ENCODE measurements at places on chromosomes 2 and 18.

DNA sequence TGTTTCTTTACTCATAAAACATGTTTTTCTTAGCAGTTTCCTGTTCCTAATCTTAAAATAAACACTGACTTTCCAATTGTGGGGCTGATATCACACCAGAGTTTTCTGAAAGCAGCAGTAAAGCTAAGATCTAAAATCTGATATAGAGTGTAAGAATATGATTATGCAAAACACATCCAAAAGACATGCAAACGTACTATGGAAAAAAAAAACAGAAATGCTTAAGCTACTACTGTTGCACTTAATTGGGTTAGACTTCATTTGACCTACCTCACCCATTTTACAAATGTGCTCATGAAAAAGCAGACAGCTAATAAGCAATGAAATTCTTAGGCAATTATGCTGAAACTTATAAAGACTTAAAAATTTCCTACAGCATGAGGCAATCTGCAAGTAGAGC is 10.5 kb downstream of the CYTIP start:
- no peak for DNase-seq

GRCh38 chr2:136051001-136051724 is 65.7 kb upstream of the DARS1 start:
- no peak for DNase-seq

DNA sequence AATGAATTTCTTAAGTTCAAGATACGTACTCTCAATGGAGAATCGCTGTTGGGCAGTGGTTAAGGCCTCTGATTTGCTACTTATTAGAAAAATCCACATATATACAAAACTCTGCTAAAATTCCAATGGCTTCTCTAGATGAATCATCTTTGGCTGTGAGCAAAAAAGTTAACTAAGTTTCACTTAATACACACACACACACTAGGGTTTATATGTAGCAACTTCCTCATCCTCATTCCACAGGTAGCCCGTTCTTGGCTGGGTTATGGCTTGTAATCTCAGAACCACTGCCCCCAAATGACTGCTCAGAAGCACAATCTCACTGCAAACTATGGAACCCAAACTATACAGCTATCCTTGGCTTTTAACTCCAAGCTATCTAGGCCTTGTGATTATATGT is 99.7 kb downstream of the SMAD2 start:
- no peak for DNase-seq

DNA sequence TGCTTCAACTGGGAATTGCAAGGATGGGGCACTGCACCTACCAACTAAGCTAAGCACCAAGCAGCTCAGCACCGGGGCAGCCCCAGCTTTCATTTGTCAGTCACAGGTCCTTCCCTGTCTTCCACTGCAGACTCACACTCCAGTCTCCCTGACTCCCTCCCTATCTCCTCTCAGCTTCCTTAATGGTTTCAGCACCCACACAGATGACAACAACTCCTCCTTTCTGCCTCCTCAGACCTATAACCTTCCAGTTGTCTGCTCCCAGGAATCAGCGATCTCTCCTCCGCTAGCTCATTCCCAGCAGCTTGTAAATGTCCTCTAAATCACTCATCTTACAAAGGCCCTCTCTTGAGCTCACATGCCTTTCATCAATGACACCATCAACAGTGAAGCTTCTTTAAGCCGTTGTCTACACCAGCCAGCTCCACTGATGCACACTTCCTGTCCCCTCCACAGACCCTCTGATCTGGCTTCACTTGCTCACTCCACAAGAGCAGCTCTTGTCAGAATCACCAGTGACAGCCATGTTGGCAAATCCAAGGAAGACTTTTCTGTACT is 32.1 kb downstream of the CLASP1 start:
- no peak for DNase-seq

GRCh38 chr18:48817021-48817461 is 133.7 kb downstream of the SMAD7 start:
- DNase-seq: no peak

GRCh38 chr2:39215545-39215944 is 28.2 kb downstream of the CDKL4 start:
- no peak for DNase-seq

GRCh38 chr2:110773401-110773921 is 41.1 kb downstream of the ACOXL start:
- DNase-seq: no peak

- peak; percentile 98 for DNase-seq
Observed at GRCh38 chr2:176997074-176997791, 215.4 kb upstream of the HNRNPA3 start.

DNA sequence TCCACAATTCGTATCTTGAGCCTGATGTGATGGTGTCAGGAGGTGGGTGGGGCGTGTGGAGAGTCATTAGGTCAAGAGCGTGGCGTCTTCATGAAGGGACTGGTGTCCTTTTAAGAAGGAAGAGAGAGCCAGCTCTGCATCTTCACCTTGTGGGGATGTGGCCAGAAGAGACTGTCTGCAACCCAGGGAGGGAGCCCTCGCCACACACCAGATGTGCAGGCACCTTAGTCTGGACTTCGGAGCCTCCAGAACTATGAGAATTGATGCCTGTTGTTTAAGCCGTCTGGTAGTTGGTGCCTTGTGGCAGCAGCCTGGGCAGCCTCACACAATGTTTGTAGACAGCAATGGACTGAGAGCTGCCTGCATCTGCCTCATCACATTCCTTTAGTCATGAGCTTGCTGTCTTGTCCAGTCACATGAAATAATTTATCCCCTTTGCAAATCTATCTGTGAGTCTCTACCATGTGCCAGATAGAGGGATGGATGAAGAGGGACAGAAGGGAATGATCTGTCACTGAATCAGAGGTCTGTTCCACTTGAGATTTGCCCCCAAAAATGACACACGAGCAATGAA is 61.0 kb downstream of the MYT1L start:
- no peak for DNase-seq

DNA sequence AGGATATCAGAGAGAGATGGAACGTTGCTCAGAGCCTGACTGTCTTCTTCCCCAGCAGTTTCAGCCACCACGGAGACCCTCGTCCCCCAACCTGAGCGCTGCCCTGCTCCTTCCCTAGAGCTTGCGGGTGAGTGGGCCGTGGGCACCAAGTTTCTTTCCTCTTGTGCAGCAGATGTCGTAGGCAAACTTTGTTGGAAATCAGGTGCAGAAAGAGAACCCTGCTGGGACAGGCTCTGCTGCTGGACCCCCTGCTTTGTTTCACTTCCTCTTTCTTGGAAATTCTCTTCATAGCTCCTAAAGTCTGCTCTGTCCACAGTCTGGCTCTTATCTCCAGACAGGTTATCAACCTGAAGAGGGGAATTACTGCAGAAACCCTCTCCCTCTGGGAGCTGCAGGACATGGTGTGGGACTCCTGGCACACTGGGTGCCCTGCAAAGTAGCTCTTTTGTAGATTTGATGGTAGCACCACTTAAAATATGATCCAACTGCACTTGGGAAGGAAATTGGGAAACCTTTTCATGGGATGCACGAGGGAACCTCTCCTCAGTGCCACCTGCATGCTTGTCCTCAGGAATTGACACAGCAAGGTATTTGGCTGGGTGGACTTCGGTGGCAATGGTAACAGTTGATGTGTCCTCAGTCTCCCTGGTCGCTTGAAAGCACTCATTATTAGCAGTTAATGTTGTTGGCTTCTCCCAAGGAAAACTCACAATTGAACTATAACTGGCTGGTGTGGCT is 92.2 kb downstream of the ALPK2 start:
- DNase-seq: no peak

GRCh38 chr2:57376985-57377384 is 669.6 kb upstream of the VRK2 start:
- DNase-seq: peak; percentile 25

GRCh38 chr18:6266212-6266611 is 148.5 kb downstream of the L3MBTL4 start:
- no peak for DNase-seq

- DNase-seq: peak; percentile 59
Observed at GRCh38 chr2:200905618-200906296, 16.6 kb downstream of the NIF3L1 start.

GRCh38 chr2:189261431-189261841 is 81.9 kb upstream of the COL5A2 start:
- peak; percentile 97 for DNase-seq

GRCh38 chr2:177882501-177882900 is 190.1 kb downstream of the PDE11A start:
- DNase-seq: no peak

DNA sequence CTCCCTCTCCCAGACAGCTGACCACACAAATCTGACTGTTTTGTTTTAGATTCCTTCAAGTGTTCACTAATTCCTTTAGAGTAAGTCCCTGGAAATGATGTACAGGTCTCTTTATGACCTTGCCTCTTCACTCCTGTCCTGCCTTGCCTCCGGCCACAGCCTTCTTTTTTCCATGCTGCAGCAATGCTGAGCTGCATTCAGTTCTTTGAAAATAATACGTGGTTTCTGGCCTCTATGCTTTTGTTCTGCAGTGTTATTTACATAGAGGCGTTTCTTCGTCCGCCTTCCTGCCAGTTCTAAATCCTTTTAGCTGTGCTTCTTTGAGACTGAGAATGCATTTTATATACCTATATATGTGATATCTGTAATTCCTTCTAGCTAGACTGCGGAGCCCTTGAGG is 87.2 kb downstream of the PPP1R1C start:
- no peak for DNase-seq

- no peak for DNase-seq
Observed at GRCh38 chr2:85804583-85804982, 50.8 kb downstream of the ATOH8 start.

DNA sequence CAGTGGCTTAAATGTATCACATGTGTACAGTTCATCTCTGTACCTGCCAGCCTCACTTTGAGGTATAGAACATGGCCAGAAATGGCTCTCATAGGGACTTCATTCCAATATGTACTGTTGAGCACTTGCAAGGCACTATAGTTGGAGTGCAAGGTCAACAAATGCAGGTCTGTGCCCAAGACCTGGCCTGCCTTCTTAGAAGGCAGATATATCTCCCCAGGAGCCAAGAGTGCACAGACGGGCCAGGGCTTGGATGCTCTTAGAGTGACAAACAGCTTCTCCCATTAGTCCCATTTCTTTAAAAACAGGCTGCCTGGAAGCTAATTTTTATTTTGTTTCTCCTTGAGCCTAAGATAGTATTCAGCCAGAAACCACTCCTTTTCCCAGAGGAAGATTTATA is 7.3 kb downstream of the TEX261 start:
- DNase-seq: no peak

DNA sequence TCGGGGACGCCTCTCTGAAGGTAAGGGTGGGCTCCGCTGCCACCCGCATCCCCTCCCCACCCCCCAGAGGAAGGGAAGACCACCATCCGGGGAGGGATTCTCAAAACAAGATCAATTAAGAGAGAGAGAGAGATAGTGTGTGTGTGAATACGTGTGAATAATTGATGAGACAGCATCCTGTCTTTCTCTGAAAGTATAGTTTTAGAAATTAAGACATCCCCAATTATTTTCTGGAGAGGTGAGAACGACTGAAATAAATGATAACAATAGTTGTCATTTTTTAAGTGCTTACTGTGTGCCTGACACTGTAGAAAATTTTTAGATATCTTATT is 751 bp downstream of the IL18R1 start:
- no peak for DNase-seq

DNA sequence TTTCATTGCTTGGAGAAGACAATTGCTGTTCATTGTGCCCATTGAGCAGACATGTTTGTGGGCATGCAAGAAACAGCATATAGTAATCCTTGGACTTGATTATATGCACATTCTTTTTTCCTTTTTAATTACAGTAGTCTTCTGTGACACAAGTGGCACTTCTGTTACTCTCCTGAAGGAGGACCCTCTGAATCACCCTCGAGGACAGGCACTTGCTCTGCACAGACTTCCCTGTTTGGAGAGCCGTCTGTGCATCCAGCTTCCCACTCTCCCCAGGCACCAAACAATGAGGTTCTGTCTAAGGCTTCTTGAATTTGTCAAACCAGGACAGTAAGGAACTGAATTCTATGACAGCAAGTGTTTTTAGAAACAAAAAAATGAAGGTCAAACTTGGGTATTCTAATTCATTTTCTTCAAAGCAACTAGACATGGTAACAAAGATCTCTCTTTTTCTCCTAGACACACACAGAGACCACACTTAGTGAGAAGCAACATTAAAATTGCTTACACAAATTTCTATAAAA is 844.6 kb upstream of the ID2 start:
- no peak for DNase-seq

- no peak for DNase-seq
Observed at GRCh38 chr18:49002045-49002444, 51.3 kb upstream of the SMAD7 start.

DNA sequence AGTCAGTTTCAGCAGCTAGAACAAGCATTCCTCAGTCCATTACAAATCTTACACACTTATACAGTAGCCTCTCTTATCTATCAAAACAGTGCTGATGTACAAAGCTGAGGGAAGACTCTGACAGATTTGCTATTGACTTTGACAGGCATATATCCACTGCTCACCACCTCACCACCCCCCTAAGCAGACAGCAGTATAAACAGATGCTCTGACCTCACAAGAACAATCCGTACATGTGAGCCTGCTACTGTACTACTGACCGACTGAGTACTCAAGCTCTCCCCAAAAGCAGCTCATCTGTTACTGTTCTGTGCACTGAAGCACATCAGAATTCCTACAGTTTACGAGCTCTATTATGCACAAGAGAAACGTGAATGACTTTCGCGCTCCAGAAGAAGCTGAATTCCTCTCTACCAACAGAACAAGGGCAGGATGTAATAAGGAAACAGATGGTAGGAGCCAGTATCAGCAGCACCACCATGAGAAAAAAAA is 95.6 kb upstream of the PDE1A start:
- DNase-seq: peak; percentile 31

DNA sequence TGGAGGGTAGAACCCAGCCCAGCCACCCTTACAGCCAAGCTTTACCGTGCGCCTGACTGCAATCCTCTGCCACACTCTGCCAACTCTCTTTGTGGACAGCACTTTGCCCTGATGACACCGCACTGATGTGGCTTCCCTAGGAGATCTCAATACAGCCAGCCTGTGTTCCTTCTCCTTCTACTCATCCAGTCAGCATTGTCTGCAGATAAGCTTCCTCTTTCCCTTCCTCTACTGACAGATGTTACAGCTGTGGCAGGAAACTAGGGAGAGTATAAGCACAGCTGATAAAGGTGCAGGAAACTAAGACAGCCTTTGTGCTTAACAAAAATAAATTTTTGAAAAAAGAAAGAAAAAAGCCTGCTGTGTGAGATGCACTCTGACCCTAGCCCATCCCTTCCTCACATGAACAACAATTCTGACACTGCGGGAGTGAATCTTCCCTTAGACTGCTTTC is 25.0 kb downstream of the CEP68 start:
- no peak for DNase-seq

DNA sequence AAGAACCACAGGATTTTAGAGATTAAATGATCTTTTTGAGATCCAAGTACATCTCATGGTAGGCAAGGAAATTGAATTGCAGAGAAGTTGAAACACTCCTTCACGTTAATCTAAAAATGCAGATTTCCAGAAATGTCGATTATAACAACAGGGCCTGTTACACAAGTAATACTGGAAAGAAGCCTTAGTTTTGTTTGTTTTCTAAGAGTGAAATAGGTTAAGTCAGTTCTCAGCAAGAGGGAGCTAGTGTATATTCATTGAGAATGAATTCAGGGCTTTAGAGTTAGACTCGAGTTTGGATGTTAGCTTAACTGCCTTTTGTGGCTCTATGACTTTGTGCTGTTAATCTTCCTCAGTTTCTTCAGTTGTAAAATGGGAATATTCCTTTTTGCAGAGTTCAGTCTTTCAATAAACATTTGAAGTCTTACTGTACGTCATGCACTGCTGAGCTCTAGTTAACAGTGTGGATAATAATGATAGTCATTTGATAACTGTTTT is 926 bp downstream of the NDUFV2 start:
- DNase-seq: peak; percentile 35

Measured in fibroblast of upper back skin (primary cell).